ENCODE measurements at places on chromosomes 5 and 9.

DNA sequence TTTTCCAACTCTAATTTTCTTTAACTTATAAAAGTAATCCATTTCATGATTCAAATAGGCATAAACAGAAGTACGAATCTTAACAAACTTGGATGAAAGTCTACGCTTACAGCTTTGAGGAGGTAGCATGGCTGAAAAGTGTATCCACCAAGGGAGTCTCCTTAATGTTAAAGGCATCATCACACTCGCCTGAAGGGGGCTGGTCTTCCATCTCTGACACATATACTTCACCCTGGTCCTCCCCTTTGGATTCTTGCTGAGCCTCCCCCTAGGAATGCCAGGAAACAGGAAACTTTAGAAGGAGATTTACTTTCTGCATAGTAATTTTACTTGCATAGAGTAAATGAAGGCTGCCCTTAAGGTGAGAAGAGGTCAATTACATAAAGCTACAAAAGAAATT lies 10.3 kb upstream of the NME5 start:
- DNase-seq: peak; percentile 4

GRCh38 chr5:150428106-150428876 lies 15.6 kb upstream of the CD74 start:
- no peak for DNase-seq

GRCh38 chr5:141172381-141173204 lies at the start of gene PCDHB7:
Gene PCDHB7, plus strand, starts transcription at chr5:141172644. Its CDS starts 192 bp downstream, at chr5:141172836.
- no peak for DNase-seq

GRCh38 chr9:133818444-133818843 lies 80.3 kb upstream of the SARDH start:
- DNase-seq: peak; percentile 27

DNA sequence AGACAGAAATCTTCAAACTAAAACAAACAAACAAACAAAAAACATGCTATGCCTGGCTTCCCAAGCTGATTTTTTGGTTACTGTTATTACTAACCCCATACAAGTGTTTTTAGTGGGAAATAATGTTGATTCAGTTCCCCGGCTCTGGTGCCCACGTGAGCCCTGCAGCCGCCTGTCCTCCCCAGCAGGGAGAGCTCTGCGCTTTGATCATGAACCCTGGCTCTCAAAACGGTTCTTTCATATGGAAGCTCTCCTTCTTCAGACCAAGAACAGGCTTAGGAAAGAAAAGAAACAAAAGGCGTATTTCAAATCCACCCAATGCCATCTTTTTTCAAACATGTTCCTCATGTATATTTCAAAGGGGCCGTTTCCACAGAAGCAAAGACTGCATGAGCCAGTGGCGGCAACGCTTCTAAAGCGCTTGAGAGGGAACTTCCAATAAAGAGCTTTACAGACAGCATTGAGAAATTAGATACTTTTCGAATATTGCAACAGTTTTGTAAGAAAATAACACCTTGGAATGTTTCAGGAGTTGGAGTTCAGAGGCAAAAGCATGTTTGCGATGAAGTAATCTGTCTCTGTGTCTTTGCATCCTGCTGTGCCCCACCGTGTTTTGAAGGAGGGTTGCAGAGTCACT lies 74.8 kb downstream of the ICE1 start:
- DNase-seq: peak; percentile 24

DNA sequence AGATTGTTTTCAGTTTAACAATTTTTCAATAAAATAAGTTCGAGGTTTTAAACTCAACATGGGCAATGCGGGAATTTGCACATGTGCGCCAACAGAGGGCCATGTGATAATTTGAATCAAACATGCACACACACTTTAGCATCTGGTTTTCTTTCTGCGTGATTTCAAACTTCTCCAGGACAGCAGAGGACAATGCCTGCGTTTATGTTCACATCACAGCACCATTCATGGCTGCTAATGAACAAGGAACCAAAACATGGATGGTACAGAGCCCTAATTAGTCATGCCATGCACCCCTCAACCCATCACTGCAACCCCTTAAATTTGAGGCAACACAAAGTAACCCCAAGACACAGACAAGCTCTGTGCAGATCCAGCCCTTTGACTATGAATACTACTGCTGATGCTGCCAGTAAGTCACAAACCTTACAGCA lies 2.8 kb downstream of the SHC3 start:
- DNase-seq: peak; percentile 47

DNA sequence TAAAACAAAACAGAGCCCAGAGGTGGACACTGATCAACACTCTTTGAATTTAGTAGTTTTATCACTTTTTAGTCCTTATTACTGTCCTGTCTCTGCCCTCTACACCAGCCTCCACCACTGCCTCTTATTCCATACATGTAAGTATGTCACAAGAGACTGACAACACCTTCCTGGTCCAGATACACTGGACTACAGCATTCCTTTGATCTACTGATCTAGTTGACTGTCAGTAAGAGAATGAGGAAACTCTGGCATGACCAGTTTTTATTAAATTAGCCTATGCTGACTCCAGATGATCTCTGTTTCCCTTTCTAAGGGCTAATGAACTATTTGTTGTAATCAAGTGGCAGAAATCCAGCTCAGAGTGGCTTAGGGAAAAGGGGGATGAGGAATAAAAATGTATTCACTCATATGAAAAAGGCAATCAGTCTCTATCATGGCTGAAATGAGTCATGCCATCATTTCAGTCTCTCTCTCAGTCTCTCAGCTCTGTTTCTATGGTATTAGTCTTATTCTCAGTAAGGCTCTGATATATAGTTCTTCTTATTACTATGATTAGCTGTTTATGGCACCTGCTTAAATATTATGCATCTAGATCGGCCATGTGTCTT lies 5.5 kb downstream of the ARHGEF37 start:
- no peak for DNase-seq

- DNase-seq: no peak
Measured at GRCh38 chr5:173767574-173768266, 120.4 kb upstream of the CPEB4 start.

DNA sequence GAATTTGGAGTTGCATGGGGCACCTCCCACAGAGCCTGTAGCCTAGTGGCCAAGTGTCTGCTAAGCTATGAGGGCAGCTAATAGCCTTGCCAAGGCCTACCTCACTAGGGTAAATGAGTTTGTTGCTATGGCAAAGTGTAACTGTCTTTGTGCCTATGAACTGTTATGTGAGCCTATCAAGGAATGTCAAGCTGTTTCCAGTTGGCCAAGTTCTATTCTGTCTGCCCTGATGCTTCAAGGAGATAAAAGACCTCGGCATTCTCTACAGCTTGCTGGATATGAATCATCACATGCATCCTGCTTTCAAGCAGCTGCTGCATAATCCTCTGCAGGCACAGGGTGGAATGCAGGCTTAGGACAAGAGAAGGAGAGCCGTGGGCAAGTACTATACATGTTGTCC lies 69.8 kb upstream of the CCDC112 start:
- DNase-seq: peak; percentile 98

DNA sequence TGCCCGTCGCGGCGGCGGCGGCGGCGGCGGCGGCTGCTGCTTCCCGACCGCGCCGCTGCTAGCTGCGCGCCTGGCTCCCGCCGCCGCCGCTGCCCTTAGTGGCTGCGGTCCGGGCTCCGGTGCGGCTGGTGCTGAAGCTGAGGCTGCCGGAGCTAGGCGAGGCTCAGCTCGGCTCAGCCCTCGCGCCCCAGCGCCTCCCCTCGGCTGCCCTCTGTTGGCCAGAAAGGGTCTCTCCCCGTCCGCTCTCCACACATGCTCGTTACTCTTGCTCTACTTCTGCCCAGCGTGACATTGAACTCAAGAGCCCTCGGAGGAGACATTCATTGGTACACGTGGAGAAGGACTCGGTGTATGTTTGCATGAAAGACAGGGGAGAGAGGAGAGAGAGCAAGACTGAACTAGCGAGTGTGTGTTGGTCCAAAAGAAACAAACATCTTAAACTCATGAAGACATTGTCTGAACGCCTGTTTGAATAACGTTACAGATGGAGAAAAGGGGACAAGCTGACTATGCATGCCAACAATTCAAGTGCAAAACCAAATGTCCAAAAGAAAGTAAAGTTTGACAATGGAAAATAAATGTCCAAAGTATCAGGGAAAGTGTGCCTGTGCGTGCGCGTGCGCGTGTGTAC lies at the start of gene HCN1:
HCN1 (minus strand) TSS at position 175 of the 631 bp plus-strand sequence.
- DNase-seq: peak; percentile 55

DNA sequence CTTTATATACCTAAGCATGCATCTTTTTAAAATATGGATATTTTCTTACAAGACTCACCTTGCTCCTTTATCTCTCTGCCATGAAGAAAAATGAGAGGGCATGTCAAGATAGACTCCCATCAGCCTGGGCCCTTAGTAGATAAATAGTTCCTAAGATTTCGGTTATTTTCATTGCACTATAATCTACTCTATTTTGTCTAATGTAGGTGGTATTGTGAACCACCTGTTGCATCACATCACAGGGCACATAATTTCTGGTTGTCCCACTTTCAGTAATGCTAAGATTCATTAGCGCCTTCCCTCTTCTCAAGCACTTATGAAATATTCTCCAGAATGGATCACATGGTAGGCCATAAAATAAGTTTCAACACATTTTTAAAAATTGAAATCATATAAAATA lies 202.5 kb upstream of the ADRA1B start:
- DNase-seq: no peak

GRCh38 chr9:117800389-117800788 lies 96.2 kb downstream of the TLR4 start:
- no peak for DNase-seq

Measured in astrocyte (in vitro differentiated cells and primary cell).